ENCODE measurements at places on chromosomes 16 and 17.

DNA sequence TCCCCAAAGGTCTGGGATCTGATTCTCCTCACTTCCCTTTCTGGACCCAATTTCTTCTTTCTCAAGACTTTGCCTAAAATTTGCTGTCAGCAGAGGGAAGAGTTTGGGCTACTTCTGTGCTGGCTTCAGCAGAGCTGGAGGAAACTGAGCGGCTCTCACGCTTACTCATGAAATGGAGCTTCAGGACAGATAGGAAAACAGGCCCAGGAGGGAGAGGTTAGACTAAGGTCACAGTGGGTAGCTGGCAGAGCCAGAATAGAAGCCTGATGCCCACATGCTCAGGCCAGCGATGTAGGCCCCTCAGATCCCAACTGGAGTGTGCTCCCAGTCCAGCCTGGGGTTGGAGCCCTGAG is 593 bp downstream of the SLC38A7 start:
- no peak for DNase-seq

DNA sequence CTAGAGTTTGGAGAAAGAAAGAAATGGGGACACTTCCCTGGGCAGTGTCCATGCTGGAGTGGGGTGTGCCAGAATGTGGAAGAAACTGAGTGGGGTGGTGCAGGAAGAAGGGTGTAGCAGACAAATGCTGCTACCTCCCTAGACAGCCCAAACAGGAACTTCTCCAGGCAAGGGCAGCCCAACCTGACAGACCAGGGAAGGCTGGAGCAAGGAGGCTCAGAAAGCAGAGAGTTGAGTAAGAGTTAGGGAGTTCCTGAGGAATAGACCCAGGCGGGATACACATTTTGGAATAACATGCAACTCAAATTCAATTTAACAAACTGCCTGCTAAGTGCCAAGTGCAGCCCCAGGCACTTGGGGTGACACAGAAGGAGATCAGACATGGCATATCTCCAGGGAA is 1.0 kb upstream of the MYO18A start:
- DNase-seq: no peak

DNA sequence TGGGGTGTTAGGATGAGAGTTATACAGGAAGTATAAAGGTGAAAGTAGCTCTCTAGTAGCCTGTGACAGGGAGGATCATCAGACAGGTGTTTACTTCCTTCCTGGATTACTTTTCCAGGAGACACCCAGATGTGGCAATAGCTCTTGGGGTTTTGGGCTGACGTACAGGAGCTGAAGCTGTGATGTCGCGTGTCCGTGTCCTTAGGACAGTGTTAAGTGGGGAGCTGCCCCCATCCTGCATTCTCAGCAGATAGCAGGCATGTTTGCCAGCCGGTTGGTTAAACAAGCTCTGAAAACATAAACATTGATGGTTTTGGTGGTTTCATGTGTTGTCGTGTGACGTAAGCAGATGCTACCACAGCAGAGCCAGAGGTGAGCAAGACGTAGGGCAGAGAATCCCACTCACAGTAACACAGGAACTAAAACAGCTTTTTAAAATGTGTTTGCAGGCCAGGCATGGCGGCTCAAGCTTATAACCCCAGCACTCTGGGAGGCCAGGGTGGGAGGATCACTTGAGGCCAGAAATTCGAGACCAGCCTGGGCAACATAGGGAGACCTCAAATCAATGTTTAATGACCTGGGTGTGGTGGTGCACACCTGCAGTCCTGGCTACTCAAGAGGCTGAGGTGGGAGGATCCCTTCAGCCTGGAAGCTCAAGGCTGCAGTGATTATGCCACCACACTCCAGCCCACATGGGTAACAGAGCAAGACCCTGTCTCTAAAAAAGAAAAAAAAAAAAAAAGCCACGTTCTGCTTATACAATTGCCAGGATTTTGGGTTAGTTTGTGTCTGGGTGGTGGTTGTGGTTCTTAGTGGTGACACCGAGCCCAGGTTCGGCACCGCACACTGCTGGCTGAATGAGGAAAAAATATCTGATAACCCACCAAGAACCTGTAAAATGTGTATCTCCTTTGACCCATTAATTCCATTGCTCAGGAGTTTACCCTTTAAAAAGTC is 18.2 kb upstream of the IL17C start:
- no peak for DNase-seq

DNA sequence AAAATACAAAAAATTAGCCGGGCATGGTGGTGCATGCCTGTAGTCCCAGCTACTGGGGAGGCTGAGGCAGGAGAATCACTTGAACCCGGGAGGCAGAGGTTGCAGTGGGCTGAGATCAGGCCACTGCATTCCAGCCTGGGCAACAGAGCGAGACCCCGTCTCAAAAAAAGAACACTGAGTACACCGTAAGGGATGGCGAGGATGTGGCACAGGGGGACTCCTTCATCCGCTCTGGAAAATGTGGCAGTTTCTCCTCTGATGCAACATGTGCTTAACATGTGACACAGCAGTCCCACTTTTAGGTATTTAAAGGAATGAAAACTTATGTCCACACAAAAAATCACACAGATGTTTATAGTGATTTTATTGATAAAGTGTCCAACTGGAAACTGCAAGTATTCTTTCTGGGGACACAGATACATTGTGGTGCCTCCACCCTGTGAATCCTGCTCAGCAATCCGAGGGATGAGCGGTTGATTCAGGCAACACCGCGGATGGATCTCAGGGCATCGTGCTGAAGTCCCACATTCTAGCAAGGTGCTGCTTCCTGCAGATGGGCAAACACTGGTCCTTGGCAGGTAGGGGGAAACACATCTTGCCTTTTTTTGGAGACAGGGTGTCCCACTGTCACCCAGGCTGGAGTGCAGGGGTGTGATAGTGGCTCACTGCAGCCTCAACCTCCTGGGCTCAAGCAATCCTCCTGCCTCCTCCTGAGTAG is 3.5 kb upstream of the C16orf95 start:
- no peak for DNase-seq

DNA sequence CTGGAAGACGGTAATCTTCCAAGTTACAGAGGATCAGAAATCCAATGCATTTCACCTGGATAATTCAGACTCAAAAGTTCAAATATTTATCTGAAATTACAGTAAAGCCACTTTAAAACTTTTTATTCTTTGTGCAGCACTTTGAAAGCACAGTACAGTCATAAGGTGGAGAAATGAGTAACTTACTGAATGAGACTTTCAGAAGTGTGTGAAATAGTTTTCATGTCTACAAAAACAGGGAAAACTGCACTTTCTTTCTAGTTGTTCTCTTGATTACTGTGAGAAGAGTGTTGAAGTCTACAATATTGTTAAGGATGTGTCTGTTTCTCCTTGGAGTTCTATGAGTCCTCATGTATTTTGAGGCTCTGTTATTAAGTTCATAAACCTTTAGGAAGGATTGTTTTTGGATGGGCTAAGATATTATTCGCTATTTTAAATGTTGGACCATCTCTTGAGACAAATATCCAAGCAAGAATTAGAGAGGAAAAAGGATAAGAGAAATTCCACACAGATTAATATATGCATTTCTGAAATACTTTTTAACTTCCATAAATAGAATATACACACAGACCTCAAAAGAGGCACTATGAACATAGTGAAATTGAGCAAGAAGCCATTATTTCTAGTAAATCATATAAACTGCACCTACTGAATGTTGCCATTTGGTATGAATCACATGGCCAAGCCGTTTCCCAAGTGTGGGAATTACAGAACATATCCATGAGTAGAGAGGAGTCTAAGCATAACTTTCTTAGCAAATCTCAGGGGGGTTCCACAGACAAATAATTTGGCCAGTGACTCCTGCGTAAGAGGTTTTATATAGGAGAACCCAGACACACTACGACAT is 83.6 kb upstream of the PLEKHM1 start:
- DNase-seq: no peak
